ENCODE measurements at places on chromosomes 12 and 14. TPM values are rescaled to one million over a fixed set of nuclear protein-coding genes. Genes with fewer than 3 reads are reported as not detected.

DNA sequence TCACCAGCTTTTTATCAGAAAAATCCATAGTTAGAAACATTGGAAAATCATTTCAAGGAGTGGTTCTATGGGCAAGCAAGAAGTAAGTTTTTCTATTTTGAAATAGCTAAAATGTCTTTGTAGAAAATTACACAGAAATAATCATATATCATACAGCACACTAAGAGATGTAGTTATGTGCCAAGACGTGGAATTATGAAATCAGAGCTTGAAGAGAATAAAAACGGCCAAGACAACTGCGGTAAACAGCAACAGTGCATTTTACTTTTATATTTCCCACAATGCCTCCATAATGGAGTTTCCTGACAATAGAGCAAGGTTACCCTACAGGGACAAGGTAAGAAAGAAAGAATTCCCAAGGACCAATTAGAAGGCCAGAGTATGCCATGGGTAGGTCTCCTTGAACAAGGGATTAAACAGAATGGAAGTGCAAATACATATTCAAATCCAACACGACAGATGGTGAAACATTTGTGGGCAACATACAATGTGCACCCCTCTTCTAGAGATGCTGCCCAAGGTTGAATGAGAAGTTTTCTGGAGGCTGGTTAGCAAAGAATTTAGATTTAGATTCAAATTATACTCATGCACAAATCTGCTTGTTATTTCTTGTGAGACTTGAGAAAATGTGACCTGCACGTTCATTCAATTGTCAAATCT lies 76.1 kb upstream of the BTG1 start:
- no peak overlapping the region for H3K27ac ChIP-seq
- H3K27me3 ChIP-seq, result no peaks in the 10 kb centered on the region
- DNase-seq, result no peak
- H3K4me1 ChIP-seq, result peaks cover 15% of the 10 kb centered on the region

DNA sequence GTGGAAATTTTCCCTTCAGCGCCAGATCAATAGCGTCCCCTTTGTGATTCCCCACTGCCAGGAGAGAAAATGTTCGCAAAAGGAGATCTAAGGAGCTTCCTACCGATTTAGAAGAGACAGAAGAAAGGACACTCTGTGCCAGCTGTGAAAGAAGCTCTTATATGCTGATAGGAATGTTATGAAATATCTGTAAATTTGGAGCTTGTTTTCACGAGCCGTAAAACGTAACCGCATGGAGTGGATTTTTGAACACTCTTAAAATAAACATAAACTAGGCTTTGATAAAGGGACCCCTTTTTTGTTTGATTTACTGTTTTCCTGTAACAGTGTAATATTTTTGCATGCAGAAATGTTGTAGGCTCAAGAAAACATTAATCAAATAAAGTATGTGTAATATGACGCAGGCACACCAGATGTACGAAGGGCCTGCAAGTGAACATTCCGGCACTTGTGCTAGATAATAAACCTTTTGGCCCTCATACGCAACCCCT lies 346.8 kb downstream of the ETNK1 start:
- H3K36me3 ChIP-seq, result no peaks in the 10 kb centered on the region
- no peaks in the 10 kb centered on the region for H3K4me1 ChIP-seq
- DNase-seq, result no peak
- no peaks in the 10 kb centered on the region for H3K27me3 ChIP-seq

DNA sequence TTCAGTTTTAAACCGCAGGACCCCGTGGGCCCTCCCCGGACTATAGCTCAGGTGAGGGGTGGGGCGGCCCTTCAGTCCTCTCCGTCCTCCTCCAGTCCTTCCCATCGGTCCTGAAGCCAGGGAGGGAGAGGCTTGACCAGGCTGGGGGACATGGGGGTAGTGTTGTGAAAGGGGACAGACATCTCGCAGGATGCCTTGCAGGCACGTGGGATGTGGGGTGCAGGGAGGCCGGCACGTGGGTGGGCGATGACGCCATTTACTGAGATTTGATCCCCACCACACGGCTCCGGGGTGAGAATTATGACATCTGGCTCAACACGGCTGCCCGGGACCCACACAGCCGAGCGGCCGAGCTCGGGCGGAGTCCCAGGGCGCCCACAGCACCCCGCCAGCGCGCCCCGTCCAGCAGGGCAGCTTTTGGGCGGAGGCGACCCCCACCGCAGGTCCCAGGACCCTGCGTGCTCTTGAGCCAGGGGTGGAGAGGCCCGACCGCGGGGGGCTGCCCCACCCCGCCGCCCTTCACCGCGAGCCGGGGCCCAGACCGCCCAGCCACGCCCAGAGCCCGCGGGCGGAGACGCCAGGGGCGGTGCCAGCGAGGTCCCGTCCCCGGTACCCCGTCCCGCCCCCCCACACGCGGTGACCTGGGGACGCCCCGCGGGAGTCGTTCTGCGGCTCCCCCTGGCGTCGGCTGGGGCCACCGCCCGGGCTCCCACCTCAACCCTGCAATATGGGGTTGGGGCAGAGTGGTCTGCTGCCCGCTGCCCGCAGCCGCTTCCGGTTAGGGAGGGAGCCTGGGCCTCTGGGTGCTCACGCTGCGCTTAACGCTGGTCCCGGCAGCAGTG lies 3.3 kb upstream of the EXOC3L4 start:
- DNase-seq, result peak; percentile 74
- H3K4me1 ChIP-seq, result peaks cover 3% of the 10 kb centered on the region
- H3K27me3 ChIP-seq, result no peaks in the 10 kb centered on the region
- H3K36me3 ChIP-seq, result no peaks in the 10 kb centered on the region
- peak overlapping the region; percentile 43 for H3K4me3 ChIP-seq

DNA sequence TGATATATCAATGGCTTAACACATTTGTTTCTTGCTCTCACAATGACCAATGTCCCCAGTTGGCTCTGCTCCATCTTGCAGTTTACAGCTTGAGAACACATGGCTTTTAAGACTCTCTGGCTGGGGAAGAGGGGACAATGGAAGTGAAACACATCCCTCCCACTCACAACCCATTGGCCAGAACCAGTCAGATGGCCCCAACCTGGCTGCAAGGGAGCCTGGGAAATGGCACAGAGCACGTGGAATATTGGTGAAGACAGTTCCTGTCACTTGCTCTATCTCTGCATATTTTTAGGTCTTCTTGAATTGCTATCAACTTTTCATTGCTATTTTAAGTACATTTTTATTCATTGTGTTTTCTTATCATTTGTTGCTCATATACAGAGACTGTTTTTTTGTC lies 345.4 kb downstream of the MED13L start:
- H3K27ac ChIP-seq, result no peak overlapping the region
- peaks cover 9% of the 10 kb centered on the region for H3K27me3 ChIP-seq
- H3K4me3 ChIP-seq, result no peak overlapping the region
- H3K4me1 ChIP-seq, result no peaks in the 10 kb centered on the region

Gene PPP4R4
- total RNA-seq, result 3.7 TPM

Gene KRT2
- 0.10 TPM for total RNA-seq

DNA sequence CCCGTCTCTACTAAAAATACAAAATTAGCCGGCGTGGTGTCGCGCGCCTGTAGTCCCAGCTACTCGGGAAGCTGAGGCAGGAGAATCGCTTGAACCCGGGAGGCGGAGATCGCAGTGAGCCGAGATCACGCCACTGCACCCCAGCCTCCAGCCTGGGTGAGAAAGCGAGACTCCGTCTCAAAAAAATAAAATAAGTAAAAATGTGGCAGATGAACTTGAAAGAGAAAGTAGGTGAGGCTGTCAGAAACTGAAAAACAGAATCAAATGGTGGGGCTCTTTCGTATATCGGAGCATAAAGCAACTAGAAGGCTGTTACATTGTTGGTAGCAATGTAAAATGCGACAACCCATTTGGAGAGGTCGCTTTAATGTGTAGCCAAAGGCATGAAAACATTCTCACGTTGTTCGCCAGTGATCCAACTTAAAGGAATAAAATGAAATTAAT lies 767 bp upstream of the CCNT1 start:
- peak overlapping the region; percentile 99 for H3K27ac ChIP-seq
- peak overlapping the region; percentile 93 for H3K4me3 ChIP-seq
- DNase-seq, result no peak

Gene SERPINA9
- not detected for total RNA-seq

Gene KRT85
- not detected for total RNA-seq

DNA sequence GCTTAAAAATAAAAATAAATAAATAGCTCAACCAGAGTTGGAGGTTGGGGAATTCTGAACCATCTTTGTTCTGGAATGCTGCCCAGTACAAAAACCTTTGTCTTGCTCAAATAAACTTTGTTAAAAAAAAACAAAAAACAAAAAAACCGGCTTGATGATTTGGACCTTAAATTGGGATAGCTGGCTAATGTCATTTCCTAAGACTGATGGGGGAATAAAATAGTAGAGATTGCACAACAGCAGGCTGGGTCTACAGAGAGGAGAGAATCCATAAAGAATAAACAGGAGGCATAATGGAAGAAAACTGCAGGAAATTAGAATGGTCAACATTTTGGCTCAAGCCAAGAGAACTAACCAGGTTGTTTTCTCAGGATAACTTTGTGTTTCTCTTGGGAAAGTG lies 370.9 kb downstream of the AEBP2 start:
- no peak overlapping the region for H3K27ac ChIP-seq
- no peaks in the 10 kb centered on the region for H3K4me1 ChIP-seq
- no peaks in the 10 kb centered on the region for H3K36me3 ChIP-seq
- DNase-seq, result no peak
- no peak overlapping the region for H3K4me3 ChIP-seq

DNA sequence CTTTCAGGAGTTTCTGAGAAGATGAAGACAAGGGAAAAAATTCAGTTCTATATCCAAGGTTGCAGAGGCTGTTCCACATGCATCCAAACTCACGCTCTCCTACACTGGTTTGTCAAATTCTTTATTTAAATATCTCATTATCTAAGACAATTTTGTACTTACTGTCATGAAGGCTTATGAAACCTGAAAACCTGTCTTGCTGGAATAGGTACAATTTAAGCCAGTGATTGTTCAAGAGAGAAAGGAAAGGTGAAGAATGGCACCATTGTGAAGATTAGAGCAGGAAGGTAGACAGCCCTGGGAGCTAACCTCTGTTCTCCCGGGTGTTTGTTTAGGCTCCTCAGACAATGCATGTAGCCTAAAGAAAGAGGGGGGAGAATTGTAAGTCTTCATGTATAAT lies 315.1 kb upstream of the PRKD1 start:
- H3K27me3 ChIP-seq, result no peaks in the 10 kb centered on the region
- H3K4me3 ChIP-seq, result no peak overlapping the region
- DNase-seq, result no peak
- no peaks in the 10 kb centered on the region for H3K36me3 ChIP-seq
- no peaks in the 10 kb centered on the region for H3K4me1 ChIP-seq

- H3K4me1 ChIP-seq, result no peaks in the 10 kb centered on the region
- no peak overlapping the region for H3K27ac ChIP-seq
- DNase-seq, result no peak
- H3K27me3 ChIP-seq, result no peaks in the 10 kb centered on the region
- no peaks in the 10 kb centered on the region for H3K36me3 ChIP-seq
- no peak overlapping the region for H3K4me3 ChIP-seq
These were observed 14.0 kb upstream of the TMTC1 start for GRCh38 chr12:29797565-29798355.

Gene POMT2
- 13.8 TPM for total RNA-seq

- no peak overlapping the region for H3K27ac ChIP-seq
- DNase-seq, result no peak
- no peak overlapping the region for H3K4me3 ChIP-seq
- H3K27me3 ChIP-seq, result peaks cover 14% of the 10 kb centered on the region
- H3K4me1 ChIP-seq, result no peaks in the 10 kb centered on the region
These were observed 258.4 kb upstream of the SFSWAP start for GRCh38 chr12:131452444-131452860.

DNA sequence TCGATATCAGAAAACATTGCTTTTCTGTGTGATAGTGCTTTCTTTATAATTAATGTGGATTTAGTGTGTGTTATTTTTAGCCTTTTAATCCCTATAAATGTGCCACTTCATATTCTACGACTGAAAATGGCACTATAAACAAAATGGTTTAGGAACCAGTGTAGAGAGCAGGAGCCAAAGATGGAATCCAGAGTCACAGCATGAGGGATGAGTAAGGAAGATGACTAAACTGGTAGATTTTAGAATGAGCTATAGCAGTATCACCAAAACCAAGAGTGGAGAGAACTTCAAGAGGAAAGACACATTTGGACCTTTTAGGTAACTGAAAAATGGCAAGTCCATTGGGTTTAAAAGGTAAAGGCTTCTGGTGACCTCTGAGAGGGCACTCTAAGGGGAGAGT lies 887.2 kb downstream of the NRXN3 start:
- H3K27me3 ChIP-seq, result no peaks in the 10 kb centered on the region
- DNase-seq, result no peak
- no peak overlapping the region for H3K4me3 ChIP-seq
- no peak overlapping the region for H3K27ac ChIP-seq
- H3K4me1 ChIP-seq, result no peaks in the 10 kb centered on the region
- no peaks in the 10 kb centered on the region for H3K36me3 ChIP-seq

GRCh38 chr12:126219139-126219538 lies 1153.9 kb downstream of the AACS start:
- H3K4me3 ChIP-seq, result no peak overlapping the region

Gene ACSM4
- total RNA-seq, result not detected

Gene PTPRQ
- not detected for total RNA-seq

GRCh38 chr12:28568704-28569103 lies 378.4 kb downstream of the CCDC91 start:
- no peak for DNase-seq
- no peak overlapping the region for H3K4me3 ChIP-seq
- no peaks in the 10 kb centered on the region for H3K27me3 ChIP-seq
- H3K36me3 ChIP-seq, result no peaks in the 10 kb centered on the region

Gene SSTR1
- not detected for total RNA-seq

DNA sequence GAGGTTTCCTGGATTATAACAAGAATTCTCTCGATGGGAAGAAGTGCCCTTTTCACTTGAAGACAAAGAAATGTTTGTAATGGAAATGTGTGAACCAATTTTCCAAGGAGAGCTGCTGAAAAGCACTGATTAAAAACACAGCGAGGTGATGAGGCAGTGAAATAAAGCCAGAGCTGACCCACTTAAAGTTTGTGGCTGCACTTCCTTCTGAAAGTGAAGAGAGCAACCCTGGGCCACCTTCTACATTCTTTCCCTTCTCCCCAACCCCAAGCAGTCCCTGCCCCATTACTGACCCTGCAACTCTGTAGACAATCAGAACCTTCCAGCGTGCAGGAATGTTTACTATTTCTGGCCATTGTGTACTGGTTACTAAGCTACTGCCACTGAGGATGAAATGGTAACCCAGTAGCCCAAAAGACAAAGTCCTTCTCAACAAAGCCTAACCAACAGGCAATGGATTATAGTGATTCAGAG lies 173.9 kb downstream of the TTC7B start:
- H3K27ac ChIP-seq, result no peak overlapping the region
- H3K4me1 ChIP-seq, result no peaks in the 10 kb centered on the region
- no peaks in the 10 kb centered on the region for H3K27me3 ChIP-seq
- H3K4me3 ChIP-seq, result no peak overlapping the region
- H3K36me3 ChIP-seq, result no peaks in the 10 kb centered on the region

Gene CATSPERB
- 3.9 TPM for total RNA-seq

DNA sequence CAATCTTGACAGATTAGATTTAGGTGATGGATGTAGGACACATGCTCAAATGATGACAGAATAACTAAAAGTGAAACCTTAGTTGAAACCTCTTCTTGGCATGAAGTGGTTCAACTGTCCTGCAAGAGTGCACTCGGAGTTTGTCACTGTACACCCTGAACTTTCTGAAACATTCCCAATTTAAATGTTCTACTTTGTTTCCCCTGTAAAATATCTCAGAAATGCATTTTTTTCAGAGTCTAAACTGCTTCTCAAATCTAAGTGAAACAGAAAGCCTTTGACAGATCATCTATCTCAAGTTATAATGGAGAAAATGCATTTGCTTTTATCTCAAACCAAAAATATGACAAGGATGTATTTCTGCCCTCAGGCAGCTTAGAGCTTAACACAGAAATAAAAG lies 66.0 kb downstream of the BHLHE41 start:
- H3K27me3 ChIP-seq, result peaks cover 4% of the 10 kb centered on the region
- DNase-seq, result no peak
- H3K4me1 ChIP-seq, result no peaks in the 10 kb centered on the region

All from activated CD4-positive, alpha-beta T cell treated with anti-CD3 and anti-CD28 coated beads, Interleukin-2, amount 10 ng/mL, durations not matched to agents 7 days and 5 days (primary cell).